ENCODE measurements at places on chromosomes 16 and 17.

DNA sequence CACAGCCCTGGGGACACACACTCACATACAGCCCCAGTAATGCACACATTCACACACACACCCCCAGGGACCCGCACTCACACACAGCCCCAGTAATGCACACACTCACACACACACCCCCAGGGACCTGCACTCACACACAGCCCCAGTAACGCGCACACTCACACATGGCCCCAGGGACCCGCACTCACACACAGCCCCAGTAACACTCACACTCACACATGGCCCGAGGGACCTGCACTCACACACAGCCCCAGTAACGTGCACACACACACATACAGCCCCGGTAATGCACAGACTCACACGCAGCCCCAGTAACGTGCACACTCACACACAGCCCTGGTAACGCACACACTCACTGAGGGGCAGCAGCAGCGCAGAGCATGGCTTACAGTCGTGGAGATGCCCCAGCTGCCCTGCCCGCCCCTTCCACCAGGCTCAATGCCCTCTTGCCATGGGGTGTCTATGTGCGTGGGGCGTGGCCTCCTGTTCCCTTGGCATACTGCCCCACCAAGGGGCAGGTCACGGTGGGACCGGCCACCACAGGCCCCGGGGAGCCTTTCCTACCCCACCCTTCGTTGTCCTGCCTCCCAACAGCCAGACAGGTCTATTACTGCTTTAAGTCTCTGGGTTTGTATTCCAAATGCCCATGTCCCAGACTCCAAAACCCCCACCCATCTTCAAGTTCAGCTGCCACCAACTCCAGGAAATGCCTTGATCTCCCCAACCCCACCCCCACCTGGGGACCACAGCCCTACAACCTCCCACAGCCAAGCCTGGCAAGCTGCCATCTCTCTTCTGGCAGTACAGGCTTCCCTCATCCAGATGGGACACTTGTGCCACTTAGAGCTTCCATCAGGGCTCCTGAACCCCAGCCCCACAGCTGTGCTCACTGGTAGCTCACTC is 2.7 kb downstream of the CCDC102A start:
- DNase-seq, result no peak

- DNase-seq, result no peak
Observed at GRCh38 chr17:31579265-31579664, 187.8 kb downstream of the RAB11FIP4 start.

- DNase-seq, result no peak
Observed at GRCh38 chr16:53773150-53773846, 69.3 kb downstream of the FTO start.

GRCh38 chr17:39235555-39236449 is 10.1 kb upstream of the STAC2 start:
- DNase-seq, result peak; percentile 26

DNA sequence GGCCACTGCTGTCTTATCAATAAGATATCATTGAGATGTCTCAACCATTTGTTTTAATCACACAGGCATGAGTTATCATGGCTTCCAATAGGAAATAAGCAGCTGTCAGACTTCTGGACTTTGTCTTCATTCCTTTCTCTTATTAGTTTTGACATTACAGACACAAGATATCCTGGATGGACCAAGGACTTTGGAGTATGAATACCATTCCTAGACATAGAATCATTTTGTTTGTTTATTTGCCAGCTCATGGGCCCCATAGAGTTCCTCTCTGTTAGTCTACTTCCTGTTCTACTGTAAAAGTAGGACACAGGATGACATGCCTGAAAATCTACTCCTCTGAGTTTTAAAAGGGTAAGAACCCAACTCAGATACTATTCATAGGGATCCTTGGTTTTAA is 77.7 kb upstream of the KCNJ16 start:
- DNase-seq, result no peak

DNA sequence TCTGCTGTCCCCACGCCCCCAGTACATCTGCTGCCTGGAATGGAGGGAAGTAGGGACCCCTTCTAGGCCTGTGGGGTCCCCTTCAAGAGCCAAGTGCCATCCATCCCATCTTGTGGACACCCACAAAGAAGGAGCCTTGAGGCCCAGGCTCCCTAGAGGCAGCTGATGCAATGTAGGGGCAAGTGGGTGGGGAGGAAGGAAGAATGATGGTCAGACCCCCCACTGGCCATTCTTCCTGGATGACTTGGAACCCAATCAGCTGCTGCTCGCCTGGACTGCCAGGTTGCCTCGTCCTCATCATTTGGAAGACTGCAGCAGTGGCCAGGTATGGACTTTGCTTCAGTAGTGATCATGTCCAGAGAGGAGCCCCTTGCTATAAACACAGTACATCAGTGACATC is 48.9 kb downstream of the SMPD3 start:
- DNase-seq, result no peak

DNA sequence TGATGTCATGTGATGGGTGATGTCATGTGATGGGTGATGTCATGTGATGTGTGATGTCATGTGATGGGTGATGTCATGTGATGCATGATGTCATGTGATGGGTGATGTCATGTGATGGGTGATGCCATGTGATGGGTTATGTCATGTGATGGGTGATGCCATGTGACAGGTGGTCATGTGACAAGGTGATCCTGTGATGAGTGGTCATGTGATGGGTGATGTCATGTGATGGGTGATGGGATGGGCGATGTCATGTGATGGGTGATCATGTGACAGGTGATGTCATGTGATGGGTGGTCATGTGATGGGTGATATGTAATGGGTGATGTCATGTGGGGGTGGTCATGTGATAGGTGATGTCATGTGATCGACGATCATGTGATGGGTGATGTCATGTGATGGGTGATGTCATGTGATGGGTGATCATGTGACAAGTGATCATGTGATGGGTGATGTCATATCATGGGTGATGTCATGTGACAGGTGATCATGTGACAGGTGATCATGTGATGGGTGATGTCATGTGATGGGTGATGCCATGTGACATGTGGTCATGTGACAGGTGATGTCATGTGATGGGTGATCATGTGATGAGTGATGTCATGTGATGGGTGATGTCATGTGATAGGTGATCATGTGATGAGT is 17.2 kb downstream of the CD300LB start:
- DNase-seq, result peak; percentile 67

DNA sequence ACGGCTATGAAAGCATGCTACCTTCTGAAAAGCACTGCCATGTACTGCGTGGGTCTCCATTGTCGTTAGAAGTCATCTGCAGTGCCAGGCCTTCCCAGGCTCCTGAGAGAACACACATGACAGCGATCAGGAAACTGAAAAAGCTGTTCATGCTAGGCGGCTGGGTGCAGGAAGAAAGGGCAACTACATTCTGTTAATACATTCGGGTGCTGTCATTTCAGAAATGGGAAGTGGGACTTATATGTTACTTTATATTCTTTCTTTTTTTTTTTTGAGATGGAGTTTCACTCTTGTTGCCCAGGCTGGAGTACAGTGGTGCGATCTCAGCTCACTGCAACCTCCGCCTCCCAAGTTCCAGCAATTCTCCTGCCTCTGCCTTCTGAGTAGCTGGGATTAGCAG is 19.9 kb downstream of the CFAP20 start:
- DNase-seq, result no peak

GRCh38 chr16:21264571-21265036 is 13.5 kb downstream of the CRYM start:
- no peak for DNase-seq

DNA sequence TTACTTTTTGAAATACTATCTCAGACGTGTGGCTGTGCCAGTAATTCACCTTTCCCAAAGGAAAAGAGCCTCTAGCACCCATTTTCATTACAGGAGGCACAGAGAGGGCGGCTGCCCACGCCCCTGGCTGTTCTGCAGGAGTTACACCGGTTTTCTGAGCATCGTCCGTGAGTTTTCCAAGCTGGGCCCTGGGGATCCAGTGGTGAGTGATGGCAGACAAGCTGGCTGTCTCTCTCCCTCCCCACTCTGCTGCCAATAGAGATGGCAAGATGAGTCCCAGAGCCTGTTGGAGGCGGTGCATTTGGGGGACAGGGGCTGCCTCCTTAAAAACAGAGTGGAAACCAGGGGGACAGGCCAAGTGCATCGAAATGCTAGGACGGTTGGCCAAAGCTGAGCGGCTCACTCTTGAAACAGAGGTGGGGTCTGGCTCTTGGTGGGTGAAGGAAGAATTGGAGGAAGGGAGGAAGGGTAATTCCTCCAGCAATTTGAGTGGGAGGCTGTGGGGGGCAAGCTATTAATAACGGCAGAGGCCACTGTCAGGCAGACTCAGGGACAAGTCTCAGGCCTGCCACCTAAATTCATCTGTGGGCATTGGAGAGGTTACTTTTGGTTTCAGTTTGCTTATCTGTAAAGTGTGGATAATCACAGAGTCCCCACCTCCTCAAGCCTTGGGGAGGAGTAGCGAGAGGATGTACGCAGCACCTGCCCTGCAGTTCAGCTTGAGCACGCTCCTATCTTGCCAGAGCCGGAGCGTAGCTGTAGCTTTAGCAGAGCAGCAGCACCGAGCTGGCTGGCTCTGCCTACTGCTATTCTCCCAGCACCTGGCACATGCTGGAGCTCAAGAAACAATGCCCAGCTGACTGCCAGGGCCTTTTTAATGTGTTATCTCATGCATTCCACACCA is 7.5 kb upstream of the NOS2 start:
- peak; percentile 69 for DNase-seq

- no peak for DNase-seq
Observed at GRCh38 chr17:6231886-6232731, 161.9 kb downstream of the WSCD1 start.

DNA sequence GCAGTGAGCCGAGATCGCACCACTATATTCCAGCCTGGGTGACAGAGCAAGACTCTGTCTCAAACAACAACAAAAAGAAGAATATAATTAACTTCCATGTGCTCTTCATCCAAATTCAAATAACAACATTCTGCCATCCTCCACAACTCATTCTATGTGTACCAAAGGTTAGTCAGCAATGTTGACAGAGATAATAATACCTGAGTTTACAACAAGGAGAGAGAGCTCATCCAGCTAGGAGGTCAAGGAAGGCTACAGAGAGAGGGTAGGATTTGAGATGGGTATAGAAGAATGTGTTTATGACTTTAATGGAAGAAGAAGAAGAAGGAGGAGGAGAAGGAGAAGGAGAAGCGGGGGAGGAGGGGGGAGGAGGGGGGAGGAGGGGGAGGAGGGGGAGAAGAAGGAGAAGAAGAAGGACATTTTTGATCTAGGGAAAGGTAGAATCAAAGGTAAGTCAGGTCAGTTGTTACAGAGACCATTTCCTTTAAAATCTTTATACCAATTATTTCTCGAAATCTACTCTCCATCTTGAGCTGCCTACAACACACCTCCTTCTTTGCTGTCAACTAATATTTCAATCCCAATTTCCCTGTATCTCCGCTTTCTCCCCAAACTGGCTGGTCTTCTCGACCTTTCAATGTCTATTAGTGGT is 10.1 kb upstream of the HSF5 start:
- no peak for DNase-seq

DNA sequence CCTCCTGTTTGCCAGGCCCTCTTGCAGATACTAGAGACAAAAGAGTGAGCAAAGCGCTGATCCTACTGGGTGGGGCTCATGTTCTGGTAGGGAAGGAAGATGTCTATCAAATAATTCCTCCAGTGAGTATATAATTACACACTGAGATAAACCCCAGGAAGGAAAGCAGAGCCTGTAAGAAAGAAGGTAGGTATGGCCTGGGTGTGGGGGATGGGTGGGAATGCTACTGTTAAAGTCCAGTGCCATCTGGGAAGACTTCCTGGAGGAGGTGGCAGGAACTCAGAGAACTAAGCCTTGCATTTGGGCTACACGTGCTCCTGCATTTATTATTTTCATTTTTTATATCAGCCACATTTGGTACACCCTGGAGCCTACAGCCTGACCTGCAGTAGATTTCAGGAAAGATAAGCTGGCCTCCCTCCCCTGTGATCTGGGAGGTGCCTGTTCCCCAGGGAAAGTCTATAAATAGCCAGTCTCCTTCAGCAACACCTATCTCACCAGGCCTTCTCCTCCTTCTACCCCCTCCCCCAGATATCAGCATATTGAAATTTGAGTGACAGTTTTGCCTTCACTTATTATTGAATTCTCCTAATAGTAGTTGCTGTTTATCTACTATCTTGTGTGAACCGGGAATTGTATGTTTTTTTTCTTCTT is 11.5 kb downstream of the ATP2C2 start:
- DNase-seq, result no peak

DNA sequence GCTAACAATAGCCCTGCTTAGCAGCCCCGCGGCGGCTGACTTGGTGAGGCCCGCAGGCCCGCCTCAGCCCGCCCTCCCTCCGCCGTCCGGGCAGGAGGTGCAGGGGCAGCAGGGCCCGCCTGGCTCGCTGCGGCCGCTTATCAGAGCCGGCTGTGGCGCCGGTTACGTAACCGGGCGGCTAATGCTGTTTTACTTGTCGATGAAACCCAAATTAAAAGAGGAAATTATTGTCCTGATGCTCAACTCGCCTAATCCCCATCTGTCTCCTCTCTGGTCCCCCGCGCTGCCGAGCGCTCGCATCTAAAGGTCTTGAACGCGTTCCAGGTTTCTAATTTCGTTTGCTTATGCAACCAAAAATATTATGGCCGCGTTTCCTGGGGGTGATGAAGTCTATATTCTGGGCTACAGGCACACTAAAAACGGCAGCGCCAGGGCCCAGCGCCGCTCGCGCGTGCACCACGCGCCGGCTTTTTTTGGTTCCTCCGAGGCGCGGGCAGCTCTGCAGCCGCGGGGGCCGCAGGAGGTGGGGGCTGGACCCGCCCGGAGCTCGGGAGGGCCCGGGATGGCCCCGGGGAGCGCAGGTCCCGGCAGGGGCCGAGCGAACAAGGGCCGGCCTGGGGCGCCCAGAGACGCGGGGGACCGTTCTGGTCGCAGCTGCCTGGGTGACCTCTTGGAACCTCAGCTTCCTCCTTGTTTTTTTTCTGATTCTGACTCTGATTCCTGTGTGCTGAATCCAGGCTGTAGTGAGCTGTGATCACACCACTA is 65.2 kb upstream of the TOB1 start:
- DNase-seq, result no peak

DNA sequence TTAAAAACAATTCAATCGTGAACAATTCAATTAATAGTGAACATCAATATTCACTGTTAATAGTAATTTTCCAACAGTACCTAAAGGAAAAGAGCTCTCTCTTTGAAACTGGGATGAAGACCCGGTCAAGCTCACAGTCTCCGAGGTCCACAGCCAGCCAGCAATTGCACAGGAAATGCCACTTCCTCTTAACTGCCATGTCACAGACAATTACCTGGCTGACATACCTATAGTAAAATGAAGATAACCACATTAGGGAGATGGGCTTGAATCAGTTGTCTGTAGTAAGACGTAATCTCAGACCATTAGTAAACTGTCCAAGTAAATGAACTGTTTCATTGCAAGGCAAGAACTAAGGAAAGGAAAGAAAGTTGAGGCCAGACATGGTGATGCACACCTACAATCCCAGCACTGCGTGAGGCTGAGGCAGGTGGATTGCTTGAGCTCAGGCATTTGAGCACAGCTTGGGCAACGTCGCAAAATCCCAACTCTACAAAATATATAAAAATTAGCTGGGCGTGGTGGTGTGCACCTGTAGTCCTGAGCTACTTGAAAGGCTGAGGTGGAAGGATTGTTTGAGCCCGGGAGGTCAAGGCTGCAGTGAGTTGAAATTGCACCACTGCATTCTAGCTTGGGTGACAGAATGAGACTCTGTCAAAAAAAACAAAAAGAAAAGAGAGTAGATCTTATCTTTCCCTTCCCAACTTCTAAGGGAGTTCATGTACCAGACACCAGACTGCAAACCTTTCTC is 36.9 kb downstream of the PKD1L3 start:
- DNase-seq, result no peak

Data from T-helper 2 cell treated with Interferon-gamma antibody and Interleukin-4, amounts not matched to agents 5 μg/mL and 100 μg/mL, for 36 hours (primary cell).